ENCODE measurements at places on chromosomes 11 and 22.

DNA sequence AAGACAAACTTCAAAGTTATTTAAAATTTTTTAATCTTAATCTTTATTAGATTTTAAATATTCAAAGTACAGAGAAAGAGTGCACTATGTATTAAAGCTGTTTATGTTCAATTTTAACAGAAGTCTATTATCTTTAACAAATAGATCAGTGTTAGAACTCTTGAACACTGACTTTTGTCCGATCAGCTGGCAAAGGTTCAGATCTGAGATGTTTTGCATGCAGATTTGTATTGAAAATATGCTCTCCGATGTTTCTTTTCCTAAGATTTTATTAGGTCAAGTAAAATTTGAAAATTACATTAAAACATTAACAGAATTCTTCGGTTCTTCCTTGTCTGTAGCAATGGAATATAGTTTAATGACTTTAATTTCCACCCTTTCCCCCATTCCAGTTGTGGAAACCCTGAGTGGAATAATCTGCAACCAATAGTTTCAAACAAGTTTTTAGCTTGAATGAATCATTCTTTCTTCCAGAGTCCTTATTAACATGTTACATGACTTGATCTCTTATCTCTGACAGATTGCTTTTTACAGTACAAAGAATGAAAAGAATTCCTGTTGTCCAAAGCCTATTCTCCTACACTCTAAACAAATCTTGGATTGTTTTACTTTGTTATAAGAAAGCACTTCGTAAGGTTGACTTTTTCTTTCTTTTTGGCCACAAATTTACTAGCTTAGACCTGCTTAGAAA is 11.4 kb upstream of the TCP11L1 start:
- DNase-seq = no peak

GRCh38 chr11:92656783-92657182 is 312.7 kb upstream of the MTNR1B start:
- DNase-seq = no peak

- no peak for DNase-seq
Measured at GRCh38 chr11:66020618-66021357, 5.5 kb downstream of the CATSPER1 start.

DNA sequence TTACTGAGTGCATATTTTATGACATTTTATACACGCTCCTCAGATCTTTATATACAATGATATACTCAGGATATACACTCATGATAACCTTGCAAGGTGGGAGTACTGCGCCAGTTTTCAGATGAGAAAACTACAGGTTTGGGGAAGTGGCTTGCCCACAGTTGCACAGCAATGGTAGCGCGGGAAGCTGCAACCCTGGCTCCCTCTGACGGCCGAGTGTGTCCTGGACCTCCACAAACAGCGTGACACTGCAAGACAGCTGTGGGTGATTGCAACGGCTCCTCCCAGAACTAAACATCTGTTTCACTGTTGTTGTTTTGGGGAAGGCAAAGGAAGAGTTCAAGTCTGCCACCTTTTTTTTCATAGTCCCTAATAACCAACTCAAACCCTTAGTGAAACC is 47.0 kb downstream of the PACSIN2 start:
- DNase-seq = no peak

DNA sequence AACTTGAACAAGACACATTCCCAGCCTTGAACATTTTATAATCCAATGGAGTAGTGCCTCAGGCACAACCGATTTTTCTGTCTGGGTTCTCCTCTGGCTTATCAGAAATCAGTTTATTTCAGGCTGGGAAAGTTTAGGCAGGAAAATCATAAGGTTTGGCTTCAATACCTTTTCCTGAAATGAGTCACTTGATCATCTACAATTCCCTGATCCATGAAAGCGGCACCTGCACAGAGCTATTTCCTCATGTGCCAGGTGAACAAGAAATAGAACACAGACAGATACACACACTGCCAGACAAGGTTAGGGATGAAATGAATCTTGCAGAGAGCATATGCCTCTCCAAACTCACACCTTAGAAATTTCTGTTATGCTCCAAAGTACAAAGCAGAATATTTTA is 106.7 kb upstream of the OR9G4 start:
- DNase-seq = no peak

DNA sequence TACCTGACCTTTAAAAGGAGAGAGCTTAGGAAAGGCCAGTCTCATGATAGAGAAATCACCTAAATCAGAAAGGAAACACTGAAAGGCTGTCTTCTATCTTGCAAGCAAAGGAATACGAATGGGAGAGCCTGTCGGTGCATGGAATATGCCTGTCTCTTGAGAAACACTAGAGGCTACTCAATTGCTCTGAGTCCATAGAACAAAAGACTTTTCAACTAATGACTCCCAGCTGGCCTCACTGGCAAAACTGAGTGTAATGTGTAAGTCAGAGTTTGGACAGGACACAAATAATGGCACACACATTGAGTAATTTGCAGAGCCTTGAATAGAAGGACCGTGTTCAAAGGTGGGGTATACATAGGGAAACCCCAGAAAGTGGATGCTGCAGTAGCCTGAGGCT is 171.0 kb upstream of the ARHGAP20 start:
- DNase-seq = no peak

GRCh38 chr11:19952116-19952605 is 208.1 kb downstream of the DBX1 start:
- DNase-seq = no peak

DNA sequence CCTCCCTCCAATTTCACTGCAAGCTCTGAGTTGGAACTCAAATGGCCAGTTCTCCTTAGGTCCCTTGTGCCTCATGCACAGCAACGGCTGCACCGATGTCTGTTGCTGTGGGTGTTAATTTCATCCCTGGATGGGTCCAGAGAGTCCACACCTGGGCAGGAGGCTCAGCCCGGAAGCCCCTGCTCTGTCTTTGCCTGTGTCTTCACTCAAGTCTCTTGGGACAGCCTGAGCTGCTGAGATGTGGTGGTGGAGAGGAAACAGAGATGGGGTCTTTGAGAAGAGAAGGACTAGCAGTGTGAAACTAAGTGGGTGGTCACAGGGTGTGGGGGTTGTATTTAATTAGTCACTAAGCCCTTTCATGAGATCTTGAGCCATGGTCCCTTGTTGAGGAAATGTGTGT is 109.3 kb downstream of the NECTIN1 start:
- no peak for DNase-seq

- DNase-seq = no peak
Measured at GRCh38 chr11:38972220-38972619, 2374.2 kb upstream of the RAG2 start.

DNA sequence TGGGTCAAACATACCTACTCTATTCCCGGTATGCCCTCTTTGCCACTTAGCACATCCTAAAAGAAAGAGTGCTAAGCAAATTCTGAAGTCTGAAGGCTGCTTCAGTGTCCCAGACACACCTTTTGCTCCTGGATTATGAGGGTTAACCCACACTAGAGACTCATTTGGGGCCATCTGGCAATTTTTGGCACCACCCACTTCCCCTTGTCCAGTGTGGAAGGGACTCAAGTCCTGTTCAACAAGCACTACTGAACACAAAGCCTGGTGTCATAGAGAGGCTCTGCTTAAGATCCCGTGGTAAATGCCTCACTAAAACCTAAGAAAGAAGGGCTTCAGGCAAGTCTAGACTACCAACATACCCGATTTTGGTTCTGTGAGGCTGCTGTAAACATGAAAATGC is 85.8 kb downstream of the SERGEF start:
- DNase-seq = no peak

GRCh38 chr11:93704237-93704636 is 37.1 kb downstream of the TAF1D start:
- no peak for DNase-seq

DNA sequence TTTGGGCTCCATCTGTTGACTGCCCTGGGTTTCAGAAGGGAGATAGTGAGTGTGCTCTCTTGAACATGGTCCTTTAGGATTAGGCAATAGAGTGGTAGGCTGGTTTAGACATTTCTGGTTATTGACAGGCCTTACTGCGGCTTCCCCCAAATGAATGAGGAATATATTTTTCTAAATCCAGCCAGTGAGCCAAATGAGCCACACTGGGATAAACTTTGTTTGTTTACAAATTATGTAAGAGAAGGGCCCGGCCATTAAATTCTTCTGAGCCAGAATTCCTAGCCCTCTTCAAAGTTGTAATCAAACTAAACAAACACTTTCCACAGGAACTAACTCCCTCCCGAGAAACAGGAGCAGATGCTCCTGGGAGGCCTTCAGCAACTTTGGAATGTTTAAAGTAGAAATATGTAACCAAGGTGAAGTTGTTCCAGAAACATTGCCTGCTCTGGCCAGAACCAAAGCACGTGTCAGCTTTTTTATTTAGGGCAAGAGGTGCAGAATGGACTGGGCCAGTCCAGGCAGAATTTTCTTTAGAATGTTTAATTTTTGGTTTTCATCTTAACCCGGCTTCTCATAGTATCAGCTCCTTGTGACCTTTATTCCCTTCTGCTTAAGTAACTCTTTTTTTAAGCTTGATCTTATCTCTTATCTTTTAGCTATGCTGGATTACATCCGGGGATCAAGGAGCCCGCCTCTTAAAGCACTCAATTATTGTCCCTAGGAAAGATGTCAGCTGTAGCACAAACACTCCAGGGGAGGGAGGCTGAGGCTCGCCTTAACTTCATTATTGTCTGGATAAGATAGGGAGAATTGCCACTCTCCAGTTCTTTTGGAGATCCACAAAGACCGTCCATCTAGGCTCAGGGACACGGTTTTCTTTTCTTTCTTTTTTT is 28.7 kb downstream of the ZNRF3 start:
- DNase-seq = no peak

- DNase-seq = no peak
Measured at GRCh38 chr11:11038352-11038751, 180.5 kb upstream of the ZBED5 start.

DNA sequence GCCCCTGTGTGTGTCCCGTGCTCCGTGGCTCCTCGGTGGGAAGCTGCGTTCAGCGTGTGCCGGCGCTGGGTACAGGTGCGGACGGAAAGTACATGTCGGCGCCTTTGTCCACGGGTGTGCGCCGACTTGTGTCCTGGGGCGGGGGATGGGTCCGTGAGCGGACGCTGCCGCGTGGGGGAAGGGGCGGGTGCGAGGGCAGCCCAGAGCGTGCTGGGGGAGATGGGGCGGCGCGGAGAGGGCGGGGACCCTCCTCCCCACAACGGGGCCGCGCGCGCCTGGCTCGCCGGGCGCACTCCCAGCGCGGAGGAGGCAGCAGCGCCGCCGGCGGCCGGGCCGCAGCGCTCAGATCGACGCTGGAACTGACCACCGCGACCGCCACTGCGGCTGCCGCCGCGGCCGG is 33.6 kb upstream of the RELT start:
- no peak for DNase-seq

GRCh38 chr22:21650823-21651520 is 8.9 kb downstream of the SDF2L1 start:
- no peak for DNase-seq

- DNase-seq = no peak
Measured at GRCh38 chr11:107677924-107678631, 33.8 kb downstream of the SLN start.

DNA sequence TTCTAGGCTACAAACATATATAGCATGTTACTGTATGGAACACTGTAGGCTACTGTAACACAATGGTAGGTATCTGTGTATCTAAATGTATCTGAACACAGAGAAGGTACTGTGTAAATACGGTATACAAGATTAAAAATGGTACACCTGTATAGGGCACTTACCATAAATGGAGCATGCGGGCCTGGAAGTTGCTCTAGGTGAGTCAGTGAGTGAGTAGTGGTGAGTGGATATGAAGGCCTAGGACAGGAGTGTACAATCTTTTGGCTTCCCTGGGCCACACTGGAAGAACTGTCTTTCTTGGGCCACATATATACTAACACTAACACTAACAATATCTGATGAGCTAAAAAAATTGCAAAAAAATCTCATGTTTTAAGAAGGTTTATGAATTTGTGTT is 21.4 kb downstream of the RNF141 start:
- DNase-seq = no peak

DNA sequence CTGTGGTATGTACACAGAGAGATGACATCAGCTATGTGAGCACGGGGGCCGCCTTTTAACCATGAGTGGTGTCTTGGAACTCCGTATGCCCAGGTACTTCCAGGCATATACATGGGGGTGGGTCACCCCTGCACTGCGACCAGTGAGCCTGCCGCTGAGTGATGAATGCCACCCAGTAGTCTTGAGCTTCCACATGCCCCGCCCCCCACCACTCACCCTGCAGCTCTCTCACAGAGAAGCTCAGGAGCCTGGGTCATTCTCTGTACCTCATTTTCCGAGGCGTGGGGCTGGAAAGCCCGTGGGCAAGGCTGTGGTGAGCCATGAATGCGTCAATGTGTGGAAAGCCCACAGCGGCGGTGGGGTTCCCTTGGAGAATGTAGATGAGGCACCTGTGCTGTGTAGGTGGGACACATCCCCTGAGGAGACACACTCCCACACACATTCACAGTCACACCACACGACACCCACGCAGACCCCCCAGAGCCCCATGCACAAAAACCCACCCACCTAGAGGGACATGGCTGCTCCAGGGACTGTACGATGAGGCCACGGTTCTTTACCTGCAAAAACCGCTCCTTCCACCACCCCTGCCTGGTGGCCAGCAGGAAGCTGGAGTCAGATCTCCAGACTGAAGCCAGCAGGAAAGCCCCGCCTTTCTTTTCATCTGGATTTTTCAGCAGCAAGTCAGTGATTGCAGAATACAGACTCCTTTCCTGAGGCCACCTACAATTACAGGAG is 67.6 kb downstream of the PIWIL3 start:
- DNase-seq = no peak

DNA sequence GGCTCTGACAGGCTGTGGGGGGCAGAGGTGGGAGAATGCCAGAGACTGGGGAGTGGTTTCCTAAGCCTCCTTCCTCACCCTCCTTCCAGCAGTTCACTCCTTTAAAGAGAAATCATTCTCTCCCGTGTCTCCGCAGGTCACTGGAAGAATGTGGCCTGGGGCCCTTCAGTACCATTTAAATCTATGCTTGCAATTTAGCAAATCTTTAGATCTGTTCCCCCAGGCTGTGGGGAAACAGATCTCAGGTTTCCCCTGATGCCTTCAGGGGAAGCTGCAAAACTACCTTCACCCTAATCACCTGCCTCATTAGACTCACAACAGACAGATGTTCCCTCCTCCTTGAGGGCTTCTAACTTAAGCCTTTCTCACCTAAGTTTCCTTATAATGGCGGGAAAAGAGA is 55.3 kb downstream of the KIRREL3 start:
- no peak for DNase-seq
